ENCODE measurements at places on chromosomes 11 and 22.
A peak's percentile ranks its signal among the peaks of the same experiment; 100 is the strongest.

DNA sequence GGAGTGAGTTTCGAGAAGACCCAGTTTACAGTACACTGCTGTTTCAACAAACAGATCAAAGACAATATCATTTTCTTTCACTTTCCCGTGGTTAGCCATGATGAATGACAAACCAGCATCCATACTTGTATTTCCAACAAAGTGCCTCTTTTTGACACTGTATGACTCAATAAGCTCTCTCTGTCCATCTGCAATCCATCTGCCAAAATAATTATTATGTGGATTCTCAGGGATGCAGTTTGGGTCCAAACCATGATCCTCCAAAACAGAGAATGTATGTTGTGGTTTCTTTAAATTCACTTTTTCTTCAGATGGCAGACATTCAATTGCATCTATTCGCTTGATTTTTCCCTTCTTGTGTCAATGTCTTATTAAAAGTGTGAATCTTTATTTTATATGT is 37.8 kb upstream of the RASD2 start:
- DNase-seq: no peak

- no peak for DNase-seq
Observed at GRCh38 chr11:128926437-128927107, 16.1 kb downstream of the TP53AIP1 start.

DNA sequence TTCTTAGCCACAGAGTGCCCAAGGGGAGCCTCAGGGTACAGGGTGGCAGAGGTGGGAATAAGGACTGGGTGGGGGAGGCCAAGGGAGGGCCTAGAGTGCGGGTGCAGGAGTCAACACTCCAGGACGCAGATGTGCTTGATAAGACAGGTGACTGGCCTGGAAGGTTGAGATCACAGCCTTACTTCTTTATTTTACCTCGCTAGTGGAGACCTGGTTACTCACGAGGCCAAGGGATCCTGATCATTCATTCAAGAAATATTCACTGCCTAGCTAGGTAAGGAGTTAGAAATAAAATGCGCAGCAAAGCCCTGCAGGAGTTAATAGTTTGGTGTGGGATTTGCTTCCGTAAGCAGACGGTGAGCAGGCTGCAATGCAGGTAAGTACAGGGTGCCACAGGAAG is 13.2 kb upstream of the PEX26 start:
- no peak for DNase-seq

GRCh38 chr11:64110465-64111375 is 55.2 kb downstream of the MACROD1 start:
- no peak for DNase-seq

DNA sequence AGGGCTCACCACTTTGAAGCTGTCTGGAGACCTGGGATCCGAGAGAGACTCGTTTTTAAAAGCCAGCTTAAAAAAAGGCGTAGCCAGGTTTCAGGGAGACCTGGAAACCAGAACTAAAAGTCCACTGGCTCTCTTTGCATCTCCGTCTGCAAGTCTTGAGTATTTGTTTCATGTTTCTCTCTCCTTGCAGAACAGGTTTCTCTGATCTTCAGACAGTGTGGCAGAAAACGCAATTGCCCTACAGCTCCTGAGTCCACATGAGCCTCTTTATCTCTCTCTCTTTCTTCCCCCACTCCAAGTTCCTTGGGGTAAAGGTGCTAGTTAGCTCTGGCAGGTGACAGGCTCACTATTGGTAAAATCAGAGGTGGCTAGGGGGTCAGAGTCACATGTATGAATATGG is 67.0 kb upstream of the AMPD3 start:
- no peak for DNase-seq

GRCh38 chr11:1825039-1825740 is 9.6 kb upstream of the SYT8 start:
- DNase-seq: peak; percentile 96

DNA sequence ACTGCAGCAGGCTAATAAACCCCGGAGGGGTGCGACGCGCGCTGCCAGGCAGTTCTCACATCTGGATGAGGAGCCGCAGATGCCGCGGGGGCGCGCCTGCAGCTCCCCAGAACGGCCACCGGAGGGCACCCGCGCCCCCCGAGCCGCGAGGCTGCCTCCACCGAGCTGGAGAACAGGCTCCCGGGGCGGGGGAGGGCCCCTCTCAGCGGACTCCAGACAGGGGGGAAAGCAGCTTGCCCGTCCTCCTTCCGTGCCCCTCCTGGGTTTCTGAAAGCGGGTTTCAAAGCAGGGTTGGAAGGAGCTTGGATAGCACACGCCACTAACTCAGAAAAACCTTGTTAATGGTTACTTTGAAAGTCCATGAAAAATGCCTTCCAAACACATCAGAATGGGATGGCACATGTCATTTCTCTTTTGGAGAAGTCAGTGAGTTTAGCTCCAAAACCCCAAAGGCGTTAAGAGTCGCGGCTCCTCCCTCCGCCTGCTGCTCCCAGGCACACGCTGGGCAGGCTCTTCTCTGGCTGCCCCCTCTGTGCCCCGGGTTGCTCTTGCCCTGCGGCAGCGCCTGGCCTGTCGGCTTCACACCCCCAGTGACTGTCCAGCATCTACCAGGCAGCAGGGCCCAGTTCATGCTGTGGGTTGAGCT is 317.8 kb downstream of the NTM start:
- DNase-seq: peak; percentile 84

GRCh38 chr11:109320595-109320994 is 101.4 kb upstream of the C11orf87 start:
- DNase-seq: no peak

GRCh38 chr22:26461188-26461810 is 22.3 kb downstream of the HPS4 start:
- DNase-seq: peak; percentile 86

DNA sequence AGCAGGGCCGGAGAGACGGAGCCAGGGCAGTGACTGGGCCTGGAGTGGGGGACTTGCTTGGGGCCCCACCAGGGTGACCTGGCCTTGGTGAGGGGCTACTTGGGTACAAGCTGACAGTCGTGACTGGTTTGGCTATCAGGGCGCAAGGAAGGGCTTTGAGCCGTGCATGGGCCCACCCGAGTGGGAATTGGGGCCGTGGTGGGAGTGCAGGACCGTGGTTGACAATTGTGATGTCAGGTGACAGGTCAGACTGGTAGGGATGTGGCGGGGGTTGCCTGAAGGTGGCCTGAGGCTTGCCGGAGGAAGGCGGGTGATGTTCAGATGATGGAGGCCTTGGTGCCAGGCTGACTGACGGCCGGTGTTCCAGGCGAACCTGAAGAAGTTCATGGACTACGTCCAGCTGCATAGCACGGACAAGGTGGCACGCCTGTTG is 5.6 kb downstream of the SHANK3 start:
- no peak for DNase-seq

DNA sequence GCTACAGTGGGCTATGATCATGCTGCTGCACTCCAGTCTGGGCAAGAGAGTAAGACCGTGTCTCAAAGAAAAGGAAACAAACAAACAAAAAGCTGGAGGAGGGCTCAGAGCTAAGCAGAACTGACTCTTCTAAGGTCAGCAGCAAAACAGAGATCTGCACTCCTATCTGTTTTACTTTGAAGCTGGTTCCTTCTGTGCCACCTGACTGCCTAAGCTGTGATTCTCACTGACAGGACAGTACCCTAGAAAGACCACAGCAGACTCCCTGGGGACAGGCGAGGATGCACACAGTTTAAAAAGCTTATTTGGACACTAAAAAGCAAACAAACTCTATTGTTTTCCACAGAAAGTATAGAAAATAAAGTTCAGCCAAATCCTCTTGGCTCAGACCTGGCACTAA is 30.5 kb downstream of the NEFH start:
- DNase-seq: no peak

DNA sequence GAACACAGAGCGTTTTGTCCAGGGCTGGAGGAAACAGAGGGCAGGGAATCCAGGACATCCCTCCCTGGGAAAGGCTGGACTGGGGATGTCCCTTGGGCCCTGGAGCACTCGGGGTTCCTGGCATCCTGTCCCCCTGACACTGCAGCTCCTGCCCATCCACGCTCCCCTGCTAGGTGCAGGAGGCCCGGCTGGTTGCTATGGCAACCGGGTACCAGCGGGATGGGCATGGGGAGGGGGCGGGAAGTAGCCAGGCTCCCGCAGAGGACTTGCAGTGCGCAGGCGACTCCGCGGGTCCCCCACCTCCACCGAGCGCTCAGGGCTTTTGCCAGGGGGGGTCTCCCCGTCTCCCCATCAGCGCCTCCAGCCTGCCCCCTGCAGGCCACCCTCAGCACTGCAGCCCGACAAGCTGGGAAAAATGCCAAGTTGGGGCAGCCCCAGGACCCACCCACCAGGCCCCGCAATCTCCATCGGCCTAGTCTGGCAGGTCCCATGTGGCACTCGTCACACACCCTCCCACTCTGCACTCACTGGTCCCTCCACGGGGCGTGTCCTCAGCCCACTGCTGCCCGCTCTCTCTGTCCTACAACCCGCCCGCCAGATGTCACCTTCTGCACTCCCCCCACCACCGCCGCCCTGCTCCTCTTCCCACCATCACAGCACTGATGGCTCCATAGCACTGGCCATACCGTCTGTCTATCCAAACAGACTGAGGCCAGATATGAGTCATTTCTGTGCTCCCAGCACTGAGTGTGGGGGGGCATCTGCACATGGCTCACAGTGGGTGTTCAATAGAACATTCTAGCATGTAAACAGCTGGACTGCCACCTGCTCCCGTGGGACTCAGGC is 31.5 kb downstream of the KIAA0930 start:
- DNase-seq: peak; percentile 85

GRCh38 chr11:133991101-133991500 is 34.3 kb upstream of the IGSF9B start:
- no peak for DNase-seq

DNA sequence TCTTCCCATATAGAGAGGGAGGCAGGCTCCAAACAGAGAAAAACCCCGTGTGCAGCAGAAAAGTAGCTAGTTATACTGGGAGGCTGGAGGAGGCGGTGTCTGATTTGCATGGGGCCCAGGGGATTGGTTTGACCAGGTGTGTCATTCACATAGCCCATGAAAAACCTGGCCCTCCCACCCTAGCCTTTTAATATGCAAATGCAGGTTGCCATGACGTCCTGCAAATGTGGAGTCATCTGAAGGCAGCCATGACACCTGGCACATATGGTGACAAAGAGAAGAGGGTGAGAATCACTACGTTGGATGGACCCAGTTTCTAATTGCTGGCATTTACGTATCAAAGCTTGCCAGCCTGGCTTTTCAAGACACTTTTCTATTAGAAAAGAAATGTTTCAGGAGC is 57.8 kb downstream of the FAM181B start:
- no peak for DNase-seq

DNA sequence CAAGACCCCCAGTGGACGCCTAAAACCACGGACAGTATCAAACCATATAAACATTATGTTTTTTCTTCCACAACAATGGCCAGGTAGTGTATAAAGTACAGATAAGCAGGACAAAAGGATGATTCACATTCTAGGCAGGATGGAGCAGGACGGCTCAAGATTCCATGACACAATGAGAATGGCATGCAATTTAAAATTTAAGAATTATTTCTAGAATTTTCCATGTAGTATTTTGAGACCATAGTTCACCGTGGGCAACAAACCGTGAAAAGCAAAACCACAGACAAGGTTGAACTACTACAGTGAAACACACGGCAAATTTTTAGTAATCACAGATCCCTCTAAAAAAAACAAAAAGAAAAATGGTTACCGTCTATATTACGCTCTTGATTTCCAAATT is 7.5 kb downstream of the NARS2 start:
- DNase-seq: no peak

DNA sequence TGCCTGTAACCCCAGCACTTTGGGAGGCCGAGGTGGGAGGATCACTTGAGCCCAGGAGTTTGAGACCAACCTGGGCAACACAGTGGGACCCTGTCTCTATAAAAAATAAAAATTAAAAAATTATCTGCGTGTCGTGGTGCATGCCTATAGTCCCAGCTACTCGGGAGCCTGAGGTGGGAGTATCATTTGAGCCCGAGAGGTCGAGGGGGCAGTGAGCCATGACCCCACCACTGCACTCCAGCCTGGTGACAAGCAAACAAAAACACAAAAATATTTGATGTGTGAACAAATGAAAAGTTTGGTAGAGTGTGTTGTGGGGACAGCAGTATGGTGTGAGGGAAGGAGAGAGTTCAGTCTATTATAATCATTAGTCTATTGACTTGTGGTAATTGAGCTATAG is 90.8 kb upstream of the PARVA start:
- DNase-seq: no peak

DNA sequence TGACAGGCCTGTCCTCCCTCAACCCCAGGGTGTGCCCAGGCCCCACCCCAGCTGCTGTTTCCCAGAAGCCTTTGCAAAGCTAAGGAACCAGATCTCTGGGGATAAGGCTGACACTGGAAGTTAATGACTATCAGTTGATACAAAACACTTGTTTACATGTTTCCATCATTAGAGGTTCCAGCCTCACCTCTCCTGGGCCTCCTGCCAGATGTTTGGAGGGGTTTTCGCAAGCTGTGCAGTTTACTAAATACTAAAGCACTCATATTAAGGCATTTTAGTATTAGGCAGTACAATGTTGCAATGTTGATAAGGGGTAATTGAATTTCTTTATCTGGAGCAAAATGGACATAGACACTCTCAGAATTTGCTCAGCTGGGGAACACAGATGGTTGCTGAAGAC is 218.7 kb downstream of the INSC start:
- DNase-seq: no peak

DNA sequence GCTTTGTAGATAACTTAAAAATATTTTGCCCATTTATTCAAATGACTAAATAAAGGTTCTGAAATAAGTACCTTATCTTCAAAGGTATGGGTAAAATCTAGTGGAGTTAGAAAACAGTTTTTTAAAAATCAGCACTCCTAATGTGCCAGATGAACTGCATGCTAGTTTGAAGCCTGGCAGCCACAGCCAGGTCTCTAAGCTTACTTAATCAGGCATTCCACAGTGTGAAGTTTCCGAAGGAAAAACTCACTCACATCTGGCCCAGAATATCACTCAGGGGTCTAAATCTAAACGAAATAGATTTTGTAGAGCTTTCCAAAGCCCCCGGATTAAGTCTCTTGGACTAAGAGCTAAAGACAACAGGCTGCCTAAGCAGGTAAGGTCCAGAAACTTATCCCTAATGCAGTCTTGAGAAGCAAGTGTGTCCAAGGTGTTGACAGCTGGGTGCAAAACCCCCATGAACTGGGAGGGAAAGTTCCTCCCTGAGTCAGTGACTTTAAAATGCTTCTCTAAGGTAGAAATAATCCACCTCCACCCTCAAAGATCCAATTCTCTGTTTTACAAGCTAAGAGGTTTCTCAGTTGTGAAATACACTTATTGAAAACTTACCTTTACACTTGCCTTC is 157.6 kb downstream of the FCHSD2 start:
- peak; percentile 5 for DNase-seq

GRCh38 chr11:30579415-30580175 is 6.6 kb downstream of the MPPED2 start:
- peak; percentile 40 for DNase-seq

GRCh38 chr11:75033916-75034315 is 45.2 kb downstream of the NEU3 start:
- no peak for DNase-seq

Measured in neural progenitor cell (in vitro differentiated cells).